Cortex of kidney (tissue), 1 donor: ENCODE measurements at places on chromosomes 2 and 18.

GRCh38 chr18:49768051-49768391, 45.3 kb downstream of the ACAA2 start:
- no peak for DNase-seq

GRCh38 chr18:79699653-79700052, 20.1 kb downstream of the CTDP1 start:
- DNase-seq: no peak

DNA sequence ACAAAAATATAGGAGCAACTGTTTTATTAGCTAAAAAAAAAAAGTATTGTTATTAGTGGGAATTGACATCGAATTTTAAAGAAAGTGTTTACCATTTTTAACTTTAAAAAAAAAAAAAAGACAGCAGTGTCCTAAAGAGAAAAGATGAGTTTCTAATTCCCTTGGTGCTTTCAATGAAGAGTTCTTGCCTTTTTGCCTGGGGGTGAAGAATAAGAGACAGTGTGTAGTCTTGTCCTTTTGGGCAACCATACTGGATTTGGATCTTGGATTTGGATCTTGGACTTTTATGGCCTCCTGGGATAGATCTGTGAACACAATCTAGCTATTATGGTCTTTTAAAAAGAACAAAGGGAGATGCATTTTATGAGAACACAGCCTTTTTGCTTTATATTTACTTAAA, 60.2 kb upstream of the GLS start:
- no peak for DNase-seq

- DNase-seq: no peak
Measured at GRCh38 chr2:177984749-177985148, 87.8 kb downstream of the PDE11A start.

DNA sequence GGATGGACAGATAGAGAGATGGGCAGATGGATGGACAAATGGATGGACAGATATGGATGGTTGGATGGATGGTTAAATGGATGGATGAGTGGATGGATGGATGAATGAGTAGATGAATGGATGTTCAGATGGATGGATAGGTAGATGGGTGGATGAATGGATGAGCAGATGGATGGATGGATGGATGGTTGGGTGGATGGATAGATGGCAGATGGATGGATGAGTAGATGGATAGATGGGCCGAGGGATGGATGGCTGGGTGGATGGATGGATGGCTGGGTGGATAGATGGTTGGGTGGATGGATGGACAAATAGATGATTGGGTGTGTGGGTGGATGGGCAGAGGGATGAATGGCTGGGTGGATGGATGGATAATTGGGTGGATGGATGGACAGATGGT, 98.9 kb upstream of the OTOS start:
- no peak for DNase-seq

- DNase-seq: no peak
Measured at GRCh38 chr2:3470856-3471737, 48.2 kb downstream of the ADI1 start.

DNA sequence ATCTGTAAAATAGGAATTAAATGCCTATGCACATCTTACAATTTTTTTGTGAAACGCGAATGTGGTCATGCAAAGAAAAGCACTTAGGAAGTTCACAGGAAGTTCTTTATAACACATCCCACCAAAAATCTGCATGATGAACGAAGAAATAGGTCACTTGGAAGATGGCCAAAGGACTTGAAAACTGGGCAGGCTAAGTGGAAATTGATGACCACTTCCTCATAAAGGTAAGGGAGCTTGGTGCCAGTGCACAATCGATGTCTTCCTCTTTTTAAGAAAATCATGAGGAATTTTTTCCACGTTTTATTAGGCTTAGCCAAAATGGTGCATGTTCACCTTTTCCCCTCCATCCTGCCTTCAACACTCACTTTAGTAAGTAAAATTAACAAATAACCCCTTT, 8.2 kb upstream of the NT5C1B start:
- no peak for DNase-seq

DNA sequence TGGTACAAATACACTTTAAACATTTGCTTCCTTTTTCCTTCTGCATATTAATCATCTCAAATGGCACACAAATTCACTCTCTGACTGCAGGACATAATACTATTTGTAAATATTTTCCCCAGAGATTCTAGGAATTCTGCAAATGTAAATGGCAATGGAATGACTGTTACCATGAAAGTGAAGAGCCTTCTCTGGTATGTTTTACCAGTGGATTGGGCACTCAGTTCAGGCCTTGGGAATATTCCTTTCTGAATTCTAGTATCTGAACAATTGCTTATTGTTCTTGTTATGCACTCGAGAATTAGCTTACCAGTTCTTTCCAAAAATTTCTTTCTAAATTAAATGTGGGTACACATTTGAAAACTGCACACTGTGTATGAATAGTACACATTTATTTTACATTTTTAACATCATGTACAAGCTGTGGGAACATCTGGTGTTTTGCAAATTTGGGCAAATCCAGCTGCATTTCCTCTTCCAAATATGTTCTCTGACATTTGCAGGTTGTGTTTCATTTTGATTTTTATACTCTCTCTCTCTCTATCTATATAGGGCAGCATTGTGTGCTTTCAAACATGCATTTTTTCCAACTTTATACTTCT, 289.1 kb downstream of the NBAS start:
- no peak for DNase-seq

DNA sequence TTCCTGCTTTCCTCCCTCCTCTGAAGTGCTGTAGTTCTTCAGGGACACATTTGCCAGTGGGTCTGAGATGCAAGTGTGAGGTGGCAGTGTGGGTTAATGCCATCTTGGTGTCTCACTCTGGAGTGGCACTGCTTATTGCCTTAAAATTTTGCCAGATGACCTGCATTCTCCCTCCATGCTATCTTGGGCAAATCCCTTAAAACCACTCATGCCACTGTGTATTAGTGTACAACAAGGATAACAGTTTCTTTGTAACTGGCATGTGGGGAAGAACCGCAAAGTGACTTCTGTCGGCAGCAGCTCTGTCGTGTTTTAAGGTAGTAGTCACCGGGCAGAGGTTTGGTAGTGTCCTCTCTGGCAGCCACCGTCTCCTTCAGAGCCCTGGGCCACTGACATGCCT, 124.2 kb downstream of the NEDD4L start:
- DNase-seq: no peak

GRCh38 chr18:49141491-49141890, 190.7 kb upstream of the SMAD7 start:
- no peak for DNase-seq

DNA sequence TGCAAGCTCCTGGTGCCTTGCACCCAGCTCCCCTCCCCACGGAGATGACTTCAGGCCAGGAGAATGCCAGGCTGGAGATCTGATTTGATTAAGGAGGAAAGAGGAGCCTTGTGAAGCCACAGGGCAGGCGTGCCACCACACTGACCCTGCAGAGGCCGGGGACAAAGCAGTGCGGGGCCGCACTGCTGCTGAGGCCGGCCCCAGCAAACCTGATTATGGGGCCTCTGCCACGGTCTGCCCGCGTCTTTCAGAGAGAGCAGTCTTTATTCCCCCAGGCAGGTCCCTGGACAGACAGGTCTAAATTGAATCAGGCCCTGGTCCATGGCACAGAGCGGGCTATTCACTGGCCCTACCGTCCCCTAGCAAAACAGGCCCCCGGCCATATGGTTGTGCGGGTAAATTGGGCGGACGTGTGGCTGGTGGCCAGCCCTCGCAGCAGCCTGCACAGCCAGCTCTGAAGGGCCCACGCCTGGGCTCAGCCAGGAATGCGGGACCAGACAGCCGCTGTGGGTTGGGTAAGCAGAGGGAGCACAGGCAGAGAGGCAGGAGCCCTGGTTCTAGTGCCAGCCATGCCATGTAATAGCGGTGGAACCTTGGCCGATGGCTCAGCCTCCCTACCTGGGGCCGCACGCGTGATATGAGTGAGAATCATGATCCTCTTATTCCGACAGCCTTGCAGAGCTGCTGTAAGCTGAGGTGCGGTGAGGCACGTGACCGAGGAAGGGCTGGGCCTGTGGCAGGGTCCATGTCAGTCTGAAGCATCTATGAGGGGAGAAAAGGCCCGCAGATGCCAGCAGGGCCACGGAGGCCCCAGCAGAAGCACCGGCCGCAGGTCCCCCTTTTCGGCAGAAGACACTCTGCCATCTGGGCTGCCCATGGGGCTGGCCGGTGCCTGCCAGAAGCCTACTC, 97.3 kb upstream of the MYCN start:
- DNase-seq: no peak

GRCh38 chr2:60498816-60499429, 54.5 kb downstream of the BCL11A start:
- no peak for DNase-seq

GRCh38 chr2:219664041-219664440, 36.6 kb downstream of the SLC4A3 start:
- no peak for DNase-seq

GRCh38 chr2:12970861-12971260, 254.1 kb downstream of the TRIB2 start:
- DNase-seq: no peak

GRCh38 chr18:73261243-73261642, 393.5 kb upstream of the NETO1 start:
- no peak for DNase-seq

- no peak for DNase-seq
Measured at GRCh38 chr2:112170495-112170894, 32.3 kb downstream of the FBLN7 start.

GRCh38 chr2:63977904-63978303, 41.3 kb downstream of the VPS54 start:
- no peak for DNase-seq

GRCh38 chr2:124640221-124640750, 615.2 kb downstream of the CNTNAP5 start:
- no peak for DNase-seq

DNA sequence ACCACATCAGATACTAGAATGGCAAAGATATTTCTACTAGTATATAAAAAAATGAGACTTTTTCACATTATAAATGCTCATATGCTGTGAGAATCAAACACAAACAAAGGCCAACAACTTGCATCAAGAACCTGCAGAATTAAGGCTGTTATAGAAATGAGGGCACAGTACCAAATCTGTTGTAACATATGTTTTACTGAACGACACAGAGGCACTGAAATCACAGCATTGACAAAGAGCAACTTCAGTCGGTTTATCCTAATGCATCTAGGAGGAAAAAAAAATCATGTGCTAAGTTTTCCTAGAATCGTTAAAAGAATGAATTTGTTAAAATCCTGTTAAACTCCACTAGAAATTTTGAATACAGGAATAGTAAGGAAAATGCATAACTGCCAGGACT, 617.4 kb upstream of the NETO1 start:
- DNase-seq: no peak

DNA sequence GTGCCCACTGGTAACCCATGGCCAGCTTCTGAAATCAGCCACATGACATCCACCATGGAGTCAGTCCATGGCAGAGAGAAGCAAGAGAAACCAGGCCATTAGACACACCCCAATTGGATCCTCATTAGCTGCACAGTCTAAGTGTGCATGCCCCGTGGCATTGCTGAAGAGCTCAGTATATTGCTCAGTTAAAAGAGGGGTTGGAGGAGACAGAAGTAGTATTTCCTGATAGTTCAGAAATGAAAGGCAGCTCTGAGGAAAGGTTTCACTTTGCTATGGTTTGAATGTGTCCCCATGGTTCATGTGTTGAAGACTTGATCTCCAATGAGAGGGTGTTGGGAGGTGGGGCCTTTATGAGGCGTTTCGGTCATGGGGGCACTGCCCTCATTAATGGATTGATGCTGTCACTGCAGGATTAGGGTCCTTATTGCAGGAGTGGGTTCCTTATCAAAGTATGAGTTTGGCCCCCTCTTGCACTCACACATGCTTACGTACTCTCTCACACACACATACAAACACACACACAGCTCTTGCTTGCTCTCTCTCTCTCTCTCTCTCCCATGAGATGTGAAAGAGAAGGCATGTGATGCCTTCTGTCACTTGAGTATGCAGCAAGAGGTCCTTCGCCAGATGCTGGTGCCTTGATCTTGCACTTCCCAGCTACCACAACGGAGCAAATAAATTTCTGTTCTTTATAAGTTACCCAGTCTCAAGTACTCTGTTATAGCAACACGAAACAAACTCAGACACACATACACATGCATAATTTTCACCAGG, 58.0 kb downstream of the TMEM163 start:
- no peak for DNase-seq

- no peak for DNase-seq
Measured at GRCh38 chr18:76564117-76564516, 69.1 kb upstream of the ZNF516 start.

DNA sequence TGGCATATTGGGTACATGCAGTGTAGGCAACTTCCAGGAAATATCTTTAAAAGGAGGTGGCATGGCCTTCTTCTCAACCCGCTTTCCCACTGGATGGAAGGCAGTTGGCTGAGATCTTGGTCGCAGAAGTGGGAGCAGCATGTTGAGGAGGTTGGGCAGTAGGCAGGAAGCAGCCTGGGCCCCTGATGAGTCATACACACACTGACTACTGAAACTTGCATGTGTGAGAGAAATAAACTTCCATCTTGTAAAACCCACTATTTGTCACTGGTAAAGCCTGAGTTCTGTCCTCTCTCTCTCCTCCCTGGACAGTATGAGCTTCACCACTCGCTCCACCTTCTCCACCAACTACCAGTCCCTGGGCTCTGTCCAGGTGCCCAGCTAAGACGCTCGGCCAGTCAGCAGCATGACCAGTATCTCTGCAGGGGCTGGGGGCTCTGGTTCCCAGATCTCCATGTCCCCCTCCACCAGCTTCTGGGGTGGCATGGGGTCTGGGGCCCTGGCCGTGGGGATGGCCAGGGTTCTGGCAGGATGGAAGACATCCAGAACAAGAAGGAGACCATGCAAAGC, 233.8 kb upstream of the SPRED2 start:
- no peak for DNase-seq

DNA sequence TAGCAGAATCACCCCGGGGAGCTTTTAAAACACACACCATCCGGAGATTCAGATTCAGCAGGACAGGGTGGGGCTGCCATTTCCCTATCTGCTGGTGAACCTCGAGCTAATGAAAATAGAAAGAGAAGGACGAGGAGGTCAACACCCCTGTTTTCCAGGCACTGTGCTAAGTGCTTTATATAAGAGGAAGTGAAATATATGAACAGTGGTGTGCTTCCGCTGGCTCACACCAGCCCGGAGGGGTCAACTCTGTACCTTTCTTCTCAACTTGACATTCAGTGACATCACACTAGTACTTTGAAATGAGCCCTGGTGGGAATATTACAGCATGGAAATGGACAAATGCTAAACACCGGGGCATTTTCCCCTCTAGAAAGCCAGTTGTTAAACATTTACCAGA, 108.3 kb upstream of the LTBP1 start:
- no peak for DNase-seq
